Activated CD4-positive, alpha-beta T cell treated with anti-CD3 and anti-CD28 coated beads for 48 hours (primary cell): ENCODE measurements at places on chromosomes 13 and 19.

DNA sequence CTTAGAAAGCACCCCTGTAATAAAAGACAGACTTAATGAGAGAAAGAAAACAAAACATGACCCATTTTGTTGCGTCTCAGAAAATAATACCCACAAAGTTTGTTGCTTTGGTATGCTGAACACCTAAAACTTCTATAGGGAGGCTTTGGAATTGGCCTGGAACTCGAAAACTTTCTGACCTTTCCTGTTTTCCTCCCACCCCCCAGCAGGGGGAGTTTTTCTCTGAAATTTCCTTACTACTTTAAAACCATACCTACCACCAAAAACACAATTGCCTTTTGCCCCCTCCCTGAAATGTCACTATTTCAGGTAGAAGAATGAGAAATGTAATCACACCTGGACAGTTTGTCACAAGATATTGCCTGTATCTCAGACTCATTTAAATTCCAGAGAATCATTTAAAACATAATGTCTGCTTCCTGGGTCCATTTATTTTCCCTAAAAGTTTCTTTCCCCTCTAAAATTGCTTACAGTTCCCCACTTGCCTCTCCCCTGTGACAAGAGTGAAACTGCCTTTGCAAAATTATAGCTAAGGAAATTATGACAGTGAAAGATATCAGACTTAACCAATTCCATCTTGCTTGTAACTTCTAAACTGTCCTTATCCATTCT, 2700.2 kb downstream of the PCDH9 start:
- DNase-seq = peak; percentile 20

DNA sequence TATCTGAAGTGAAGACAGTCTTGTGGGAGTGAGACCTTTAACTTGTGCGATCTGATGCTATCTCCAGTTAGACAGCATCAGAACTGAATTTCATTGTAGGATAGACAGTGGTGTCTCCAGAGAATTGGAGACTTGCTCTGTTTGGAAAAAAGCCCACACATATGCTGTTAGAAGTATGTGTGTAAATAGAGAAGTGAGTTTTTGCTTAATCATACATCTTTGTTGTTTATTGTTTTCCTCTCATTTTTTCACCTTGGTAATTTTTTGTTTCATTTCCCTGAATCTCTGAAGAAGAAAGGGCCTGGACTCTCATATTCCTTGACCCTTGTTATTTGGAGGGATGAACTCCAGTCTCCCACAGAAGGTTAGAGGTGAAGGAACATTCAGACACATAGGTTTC, 21.8 kb downstream of the FPR3 start:
- DNase-seq = no peak

DNA sequence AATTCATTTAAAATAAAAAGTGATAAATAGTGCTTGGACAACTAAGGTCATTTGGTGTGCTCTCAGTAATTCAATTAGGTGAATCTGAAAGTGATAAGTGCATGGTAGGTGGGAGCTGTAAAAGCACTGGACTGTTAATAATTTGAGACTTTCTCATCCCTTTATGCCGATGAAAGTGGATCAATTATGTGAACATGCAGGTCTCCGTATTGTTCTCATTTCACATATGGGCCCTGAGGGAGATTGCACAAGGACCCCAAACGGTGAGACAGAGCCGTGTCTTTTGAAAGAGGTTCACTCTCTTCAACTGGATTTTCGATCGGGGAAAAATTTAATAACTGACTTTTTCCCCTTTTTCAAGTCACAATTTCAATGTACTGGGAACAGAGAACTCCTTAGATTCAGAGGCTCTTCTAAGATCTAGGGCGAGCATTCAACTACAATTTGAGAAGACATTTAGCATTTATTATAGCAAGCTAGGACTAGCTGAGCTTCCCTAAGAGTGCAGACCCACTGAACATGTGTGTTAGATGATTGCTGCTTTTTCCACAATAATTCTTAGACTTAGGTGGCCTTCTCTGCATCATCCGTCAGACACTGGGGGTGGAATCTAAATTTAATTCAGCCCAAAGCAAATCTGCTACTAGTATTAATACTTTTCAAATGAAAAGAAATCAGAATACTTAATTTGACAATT, 347.6 kb downstream of the OXGR1 start:
- DNase-seq = no peak

GRCh38 chr13:23600534-23600933, 30.3 kb downstream of the TNFRSF19 start:
- DNase-seq = no peak

DNA sequence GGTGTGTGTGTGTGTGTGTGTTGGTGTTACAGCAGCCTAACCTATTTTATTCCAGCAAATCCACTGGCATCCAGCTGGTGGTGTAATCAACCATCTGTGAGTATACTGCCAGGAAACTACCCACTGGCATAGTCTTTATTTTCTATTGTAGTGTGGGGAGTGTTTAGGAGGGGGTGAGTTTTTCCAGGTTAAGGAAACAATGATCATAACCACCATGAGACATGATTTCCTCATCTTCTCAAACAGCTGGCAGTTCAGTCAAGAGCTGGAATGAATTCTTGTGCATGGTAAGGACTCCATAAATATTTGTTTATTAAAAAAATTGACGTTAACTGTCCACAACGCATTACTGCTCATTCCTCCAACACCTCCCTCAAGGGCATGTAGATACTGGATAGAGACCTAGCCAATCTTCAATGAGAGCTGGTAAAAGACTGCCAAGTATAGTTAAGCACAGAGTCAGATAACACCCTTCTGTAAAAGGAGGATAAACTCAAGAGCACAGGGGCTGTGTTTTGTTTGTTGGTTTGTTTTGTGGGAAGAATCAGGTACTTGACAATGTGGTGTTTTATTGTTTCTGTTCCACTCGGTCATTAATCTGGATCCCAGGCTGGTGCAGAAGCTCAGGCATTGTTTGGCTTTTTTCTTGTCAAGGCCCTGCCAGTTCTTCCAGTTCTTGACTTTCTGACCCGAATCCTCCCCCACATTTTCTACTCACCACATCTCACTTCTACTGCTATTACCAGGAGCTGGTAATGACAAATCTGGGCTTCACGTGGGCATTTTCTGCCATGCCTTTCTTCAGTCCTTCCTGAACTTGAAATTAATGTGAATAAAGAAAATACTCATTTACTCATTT, 31.6 kb upstream of the SLC46A3 start:
- DNase-seq = no peak

GRCh38 chr13:112260108-112261055, 115.8 kb upstream of the SPACA7 start:
- no peak for DNase-seq

DNA sequence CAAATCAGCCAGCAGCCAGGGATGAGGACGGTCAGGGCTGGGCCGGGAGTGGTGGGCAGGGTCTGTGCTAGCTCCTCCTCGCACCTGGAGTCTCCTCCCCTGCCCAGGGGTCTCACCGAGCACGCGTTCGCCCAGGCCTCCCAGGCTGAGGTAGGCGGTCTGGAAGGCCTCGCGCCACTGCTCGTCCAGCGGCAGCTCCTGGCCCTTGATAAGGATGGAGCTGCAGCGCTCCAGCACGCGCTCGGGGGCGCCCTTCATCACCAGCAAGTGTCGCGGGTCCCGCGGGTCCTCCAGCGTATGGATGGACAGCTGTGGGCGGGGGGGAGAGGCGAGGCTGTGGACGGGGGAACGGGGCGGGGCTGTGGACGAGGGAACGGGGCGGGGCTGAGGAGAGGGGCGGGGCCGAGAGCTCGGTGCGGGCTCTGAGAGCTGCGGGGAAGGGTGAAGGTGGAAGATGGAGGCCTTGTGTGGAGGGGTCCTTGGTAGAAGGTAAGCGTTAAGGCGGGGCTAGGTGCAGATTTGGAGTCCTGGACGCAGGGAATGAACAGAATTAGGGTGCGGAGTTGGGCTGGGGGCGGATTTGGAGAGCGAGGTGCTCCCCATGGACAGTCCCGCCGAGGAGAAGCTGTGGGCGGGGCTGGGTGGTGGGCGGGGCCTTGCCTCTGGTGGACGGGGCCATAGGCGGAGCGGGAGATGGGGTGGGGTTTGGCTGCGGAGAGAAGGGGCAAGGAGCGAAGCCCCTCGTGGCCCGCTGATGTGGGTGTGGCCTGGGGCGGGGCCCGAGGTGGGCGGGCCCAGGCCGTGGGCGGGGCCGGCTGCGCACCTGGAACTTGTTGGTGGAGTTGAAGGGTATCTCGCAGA, 5.7 kb downstream of the ATP4A start:
- peak; percentile 74 for DNase-seq

DNA sequence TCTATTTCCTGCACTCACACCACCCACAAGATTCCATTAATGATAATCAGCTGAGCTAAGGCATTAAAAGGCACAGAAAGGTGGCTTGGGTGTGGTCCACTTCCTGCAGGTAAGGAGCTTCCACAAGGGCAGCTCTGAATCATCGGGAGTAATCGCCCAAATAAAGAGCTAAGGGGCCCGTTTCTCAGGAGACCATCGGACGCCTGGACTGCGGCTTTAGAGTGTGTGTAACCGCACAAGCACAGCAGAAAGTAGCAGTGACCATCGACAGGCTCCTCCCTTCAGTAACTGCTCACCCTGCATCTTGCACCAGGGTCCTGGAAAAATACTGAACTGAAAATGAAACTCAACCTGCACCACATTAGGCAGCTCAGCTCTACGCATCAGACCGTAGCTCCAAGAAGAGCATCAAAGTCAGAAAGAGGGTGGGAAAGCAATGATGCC, 6.0 kb downstream of the STK24 start:
- peak; percentile 53 for DNase-seq

DNA sequence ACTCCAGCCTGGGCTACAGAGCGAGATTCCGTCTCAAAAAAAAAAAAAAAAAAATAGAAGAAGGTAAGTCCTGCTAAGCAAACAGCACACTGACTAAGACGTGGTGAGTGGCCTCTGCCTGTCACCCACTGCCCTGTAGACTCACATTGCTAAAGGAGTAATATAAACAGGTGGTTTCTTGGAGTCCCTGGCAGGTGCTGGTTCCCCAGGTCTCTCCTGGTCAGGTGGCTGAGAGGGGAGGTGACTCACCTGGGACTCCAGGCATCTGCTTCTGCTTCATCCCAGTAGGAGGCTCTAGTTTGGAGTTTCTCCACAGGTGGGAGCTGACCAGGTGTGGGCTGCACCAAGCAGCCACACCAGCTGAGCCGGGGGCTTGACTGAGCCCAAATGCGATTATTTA, at the start of gene OR10H1:
TSS of gene OR10H1 (minus strand) at position 359 of the 400 bp plus-strand sequence. CDS start 7,627 bp downstream, outside the sequence.
- no peak for DNase-seq

GRCh38 chr13:48220592-48220980, 12.4 kb upstream of the ITM2B start:
- DNase-seq = peak; percentile 37

DNA sequence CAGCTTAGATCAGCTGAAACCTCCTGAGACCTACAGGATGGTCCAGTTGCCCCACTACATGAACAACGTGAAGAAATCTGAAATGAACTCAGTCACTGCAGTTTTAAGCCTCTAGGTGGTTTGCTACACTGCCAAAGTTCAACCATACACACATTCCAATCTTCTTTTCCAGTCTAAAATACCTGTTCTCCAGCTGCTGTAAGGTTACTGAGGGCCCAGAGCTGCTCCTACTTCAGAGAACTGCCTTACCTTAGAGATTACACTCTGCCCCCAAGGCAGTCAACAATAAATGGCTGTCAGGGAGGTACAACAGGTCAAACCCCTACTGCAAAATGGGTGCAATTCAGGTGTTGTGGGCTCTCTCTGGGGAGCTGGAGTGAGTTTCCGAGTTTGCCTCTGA, 154.1 kb upstream of the MIR17HG start:
- no peak for DNase-seq

GRCh38 chr13:39110518-39111097, 72.4 kb downstream of the NHLRC3 start:
- no peak for DNase-seq

- no peak for DNase-seq
Measured at GRCh38 chr13:28429685-28430290, 65.1 kb downstream of the FLT1 start.

- DNase-seq = no peak
Measured at GRCh38 chr13:37914781-37915391, 45.3 kb upstream of the TRPC4 start.

GRCh38 chr19:4636151-4636717, 3.1 kb upstream of the TNFAIP8L1 start:
- peak; percentile 83 for DNase-seq

DNA sequence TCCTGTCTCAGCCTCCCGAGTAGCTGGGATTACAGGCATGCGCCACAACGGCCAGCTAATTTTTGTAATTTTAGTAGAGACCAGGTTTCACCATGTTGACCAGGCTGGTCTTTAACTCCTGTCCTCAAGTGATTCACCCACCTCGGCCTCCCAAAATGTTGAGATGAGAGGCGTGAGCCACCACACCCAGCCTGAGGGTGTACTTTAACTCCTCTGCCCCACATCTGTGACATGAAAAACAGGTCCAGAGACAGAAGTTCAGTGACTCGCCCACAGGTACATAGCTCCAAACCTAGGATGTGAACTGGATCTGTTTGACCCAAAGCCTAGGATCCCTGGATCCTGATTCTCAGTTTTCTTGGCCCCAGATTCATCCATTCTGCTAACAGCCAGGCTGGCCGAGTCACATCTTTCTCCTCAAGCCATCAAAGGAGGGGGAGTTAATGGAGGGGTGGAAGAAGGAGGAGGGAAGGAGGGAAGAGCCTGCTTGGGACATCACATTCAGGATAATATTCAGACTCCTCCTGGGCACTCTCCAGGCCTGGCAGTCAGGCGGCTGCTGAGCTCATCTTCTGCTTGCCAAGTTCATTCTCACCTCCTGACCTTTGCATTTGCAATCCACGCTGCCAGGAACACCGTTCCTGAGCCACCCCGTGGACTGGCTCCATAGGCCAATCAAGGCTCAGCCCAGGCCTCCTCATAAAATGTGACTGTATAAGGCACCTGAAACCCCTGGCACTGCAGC, 3.1 kb downstream of the SPC24 start:
- DNase-seq = no peak

DNA sequence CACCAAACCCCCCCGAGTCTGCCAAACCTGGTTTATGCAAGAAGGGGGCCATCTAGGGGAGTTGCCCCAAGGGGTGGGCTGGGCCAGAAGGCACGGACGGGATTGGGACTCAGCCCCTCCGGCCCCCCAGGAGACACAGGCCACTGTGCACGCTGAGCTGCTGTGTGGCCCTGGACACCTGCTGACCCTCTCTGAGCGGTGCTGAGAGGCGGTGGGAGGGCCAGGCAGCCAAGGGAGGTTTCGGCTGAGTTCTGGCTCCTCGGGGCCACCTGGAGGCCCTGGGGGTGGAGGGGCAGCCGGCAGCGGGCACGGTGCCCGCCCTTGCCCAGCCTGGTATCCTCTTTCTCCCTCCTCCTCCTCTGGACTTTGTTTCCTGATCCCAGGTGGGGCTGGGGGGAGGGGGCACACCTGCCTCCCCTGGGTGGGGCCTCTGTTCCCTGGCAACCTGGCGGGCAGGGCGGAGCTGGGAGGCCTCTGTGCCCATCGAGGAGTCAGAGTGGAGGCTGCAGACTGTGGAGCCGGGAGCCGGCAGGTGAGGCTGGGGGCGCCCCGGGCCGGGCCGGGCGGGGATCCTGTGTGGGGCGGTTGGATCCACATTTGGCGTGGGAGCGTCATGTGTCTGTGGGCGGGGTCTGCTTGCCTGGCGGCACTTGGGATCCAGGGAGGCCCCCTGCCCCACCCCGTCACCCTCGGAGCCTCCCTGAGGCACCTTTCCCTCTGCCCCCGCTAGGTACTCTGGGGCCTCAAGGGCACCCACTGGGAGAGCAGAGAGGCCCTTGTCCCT, at the start of gene MISP:
TSS of gene MISP (plus strand) at position 473 of the 784 bp plus-strand sequence. CDS start 5,835 bp downstream, outside the sequence.
- DNase-seq = no peak

GRCh38 chr19:48670699-48671445, 1.9 kb downstream of the NTN5 start:
- no peak for DNase-seq

GRCh38 chr13:24199016-24199415, 38.5 kb downstream of the SPATA13 start:
- DNase-seq = no peak
